Activated B cell treated with CpG ODN at 0.5 μM for 24 hours (primary cell): ENCODE measurements at places on chromosomes 1 and 21. TPM values are rescaled to one million over a fixed set of nuclear protein-coding genes. Genes with fewer than 3 reads are reported as not detected.
A peak's percentile ranks its signal among the peaks of the same experiment; 100 is the strongest.

- peaks cover 47% of the 10 kb centered on the region for H3K36me3 ChIP-seq
- no peak within 1 kb of the TSS for H3K4me3 ChIP-seq
- H3K27me3 ChIP-seq = no peaks in the 10 kb centered on the region
- peak; percentile 77 for DNase-seq
- peak within 1 kb of the TSS; percentile 93 for H3K27ac ChIP-seq
Observed at GRCh38 chr1:156727926-156728598, at the start of gene METTL25B. TSS of gene METTL25B (plus strand) at chr1:156728469. CDS start at chr1:156729105, 636 bp downstream.

GRCh38 chr1:47578721-47579419 lies 141.0 kb downstream of the FOXD2 start:
- DNase-seq = no peak
- H3K36me3 ChIP-seq = no peaks in the 10 kb centered on the region
- peaks cover 24% of the 10 kb centered on the region for H3K27me3 ChIP-seq
- no peak overlapping the region for H3K4me3 ChIP-seq
- no peaks in the 10 kb centered on the region for H3K4me1 ChIP-seq

- H3K27me3 ChIP-seq = no peaks in the 10 kb centered on the region
- H3K4me3 ChIP-seq = no peak overlapping the region
- DNase-seq = no peak
- H3K27ac ChIP-seq = no peak overlapping the region
- peaks cover 42% of the 10 kb centered on the region for H3K36me3 ChIP-seq
Observed at GRCh38 chr1:184691719-184692324, 62.8 kb downstream of the EDEM3 start.

DNA sequence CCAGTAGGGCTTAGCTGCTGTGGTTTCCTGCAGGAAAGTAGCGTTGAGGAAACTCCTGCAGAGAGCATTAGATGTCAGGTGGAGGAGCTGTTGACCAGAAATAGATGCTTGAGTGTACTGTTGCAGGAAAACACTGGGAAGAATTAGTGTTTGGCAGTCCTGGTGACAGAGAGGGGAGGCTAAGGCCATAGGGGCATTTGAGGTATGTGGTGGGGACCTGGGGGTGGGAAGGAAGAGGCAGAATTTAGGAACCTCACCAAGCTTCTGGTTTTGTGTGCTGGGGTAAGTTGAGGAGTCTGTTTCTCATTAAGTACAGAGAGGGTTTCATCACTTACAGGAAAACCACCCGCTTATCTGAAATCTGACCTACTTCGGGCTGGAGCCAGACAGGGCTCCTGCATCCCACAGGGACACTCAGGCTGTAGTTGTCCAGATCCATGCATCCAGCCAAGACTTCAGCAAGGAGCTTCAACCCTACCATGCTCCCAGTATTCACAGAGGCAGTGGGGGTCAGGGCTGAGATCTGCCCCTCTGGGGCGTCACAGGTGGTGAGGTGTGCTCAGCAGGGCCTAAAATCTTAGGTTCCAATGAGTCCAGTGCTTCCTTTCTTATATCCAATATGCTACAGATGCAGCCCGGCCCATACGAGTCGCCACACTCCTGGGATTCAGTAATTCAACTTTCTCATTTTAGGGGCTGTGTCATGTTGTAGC lies 15.1 kb downstream of the SH2D2A start:
- H3K27me3 ChIP-seq = no peaks in the 10 kb centered on the region
- no peak overlapping the region for H3K4me3 ChIP-seq
- H3K4me1 ChIP-seq = peaks cover 6% of the 10 kb centered on the region
- DNase-seq = no peak

- DNase-seq = no peak
- no peak overlapping the region for H3K4me3 ChIP-seq
- no peaks in the 10 kb centered on the region for H3K27me3 ChIP-seq
- H3K4me1 ChIP-seq = no peaks in the 10 kb centered on the region
- no peak overlapping the region for H3K27ac ChIP-seq
- H3K36me3 ChIP-seq = no peaks in the 10 kb centered on the region
Observed at GRCh38 chr1:5304702-5305101, 650.3 kb downstream of the AJAP1 start.

DNA sequence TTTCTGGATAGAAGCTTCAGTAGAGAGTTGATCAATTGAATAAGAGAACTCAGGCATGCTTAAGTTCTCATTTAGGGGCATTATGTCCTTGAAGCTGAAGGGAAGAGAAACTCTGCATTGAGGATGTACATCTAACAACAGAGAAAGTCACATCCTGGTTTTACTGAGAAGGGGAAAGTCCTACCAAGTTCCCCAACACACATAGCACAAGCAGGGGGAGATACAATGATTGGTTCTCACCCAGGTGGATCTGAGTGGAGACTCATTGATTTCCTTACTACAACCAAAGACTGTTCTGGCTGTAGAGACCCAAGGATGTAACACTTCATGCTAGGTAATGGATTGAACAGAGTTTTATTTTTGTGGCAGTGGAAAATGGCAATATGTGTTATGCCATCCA lies 1.0 kb upstream of the KRTAP20-1 start:
- H3K36me3 ChIP-seq = no peaks in the 10 kb centered on the region
- H3K4me1 ChIP-seq = no peaks in the 10 kb centered on the region
- no peak for DNase-seq
- no peaks in the 10 kb centered on the region for H3K27me3 ChIP-seq

DNA sequence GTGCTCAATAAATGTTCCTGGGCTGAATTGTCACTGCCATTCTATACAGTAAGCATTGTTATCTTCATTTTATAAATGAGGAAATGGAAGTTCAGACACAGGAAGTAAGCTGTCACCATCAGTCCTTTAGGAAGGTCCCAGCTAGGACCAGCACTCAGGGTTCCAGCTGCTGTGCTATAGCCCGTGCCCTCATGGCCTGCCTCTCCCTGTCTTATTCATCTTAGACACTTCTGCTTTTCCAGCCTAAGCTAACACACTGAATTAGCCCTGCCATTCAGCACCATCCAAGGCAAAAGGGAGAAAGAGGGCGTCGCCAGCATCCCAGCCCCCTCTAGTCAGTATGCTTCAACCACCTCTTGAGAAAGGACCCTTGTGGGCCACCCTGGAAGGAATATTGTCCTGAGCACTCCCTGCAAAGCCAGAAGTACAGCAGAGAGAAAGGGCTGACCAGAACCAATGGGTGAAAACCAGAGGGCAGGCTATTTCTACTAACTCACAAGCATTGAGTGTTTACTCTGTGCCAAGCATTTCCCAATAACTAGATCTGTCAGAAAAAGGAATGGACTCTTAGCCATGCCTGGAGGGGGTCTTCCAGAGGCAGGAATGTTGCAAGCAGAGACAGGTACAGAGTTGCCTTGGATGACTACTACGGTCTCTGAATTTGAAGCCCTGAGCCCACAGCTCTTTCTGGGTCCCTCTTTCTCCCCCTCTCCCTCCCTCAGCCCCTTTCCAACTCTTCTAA lies 77.9 kb upstream of the NFIA start:
- no peaks in the 10 kb centered on the region for H3K4me1 ChIP-seq
- peaks cover 2% of the 10 kb centered on the region for H3K27me3 ChIP-seq
- DNase-seq = no peak
- H3K36me3 ChIP-seq = no peaks in the 10 kb centered on the region
- no peak overlapping the region for H3K27ac ChIP-seq

GRCh38 chr1:193259636-193260035 lies 73.2 kb upstream of the B3GALT2 start:
- no peaks in the 10 kb centered on the region for H3K4me1 ChIP-seq
- peaks cover 15% of the 10 kb centered on the region for H3K36me3 ChIP-seq
- no peak for DNase-seq
- no peaks in the 10 kb centered on the region for H3K27me3 ChIP-seq
- H3K4me3 ChIP-seq = no peak overlapping the region
- no peak overlapping the region for H3K27ac ChIP-seq

DNA sequence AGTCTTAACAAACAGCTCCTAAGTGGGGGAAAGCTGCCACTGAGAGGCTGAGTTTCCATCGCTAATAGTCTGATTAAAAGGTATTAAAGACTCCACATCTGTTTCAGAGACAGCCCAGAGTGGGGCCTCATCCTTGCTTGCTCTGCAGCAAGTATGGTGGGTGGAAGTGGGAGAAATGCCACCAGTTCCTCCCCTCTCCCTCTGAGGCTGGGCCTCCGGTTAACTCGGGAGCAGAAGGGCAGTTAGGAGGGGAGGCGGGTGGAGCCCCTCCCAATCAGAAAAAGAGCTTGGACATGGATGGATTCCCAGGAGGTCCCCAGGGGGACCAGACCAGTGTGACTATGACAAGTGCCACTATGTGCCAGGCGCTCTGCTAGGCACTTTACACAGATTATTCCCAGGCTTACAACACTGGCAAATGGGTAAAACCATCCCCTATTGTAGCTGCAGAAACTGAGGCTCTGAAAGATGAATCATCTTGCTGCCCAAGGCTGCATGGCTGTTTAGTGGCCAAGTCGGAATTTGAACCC lies 11.4 kb upstream of the ASCL5 start:
- no peak overlapping the region for H3K4me3 ChIP-seq
- H3K27ac ChIP-seq = no peak overlapping the region

- H3K27ac ChIP-seq = no peak overlapping the region
- H3K27me3 ChIP-seq = peaks cover 30% of the 10 kb centered on the region
- no peak overlapping the region for H3K4me3 ChIP-seq
- no peak for DNase-seq
- no peaks in the 10 kb centered on the region for H3K36me3 ChIP-seq
- no peaks in the 10 kb centered on the region for H3K4me1 ChIP-seq
Observed at GRCh38 chr21:44730028-44730395, 18.6 kb upstream of the TSPEAR start.

DNA sequence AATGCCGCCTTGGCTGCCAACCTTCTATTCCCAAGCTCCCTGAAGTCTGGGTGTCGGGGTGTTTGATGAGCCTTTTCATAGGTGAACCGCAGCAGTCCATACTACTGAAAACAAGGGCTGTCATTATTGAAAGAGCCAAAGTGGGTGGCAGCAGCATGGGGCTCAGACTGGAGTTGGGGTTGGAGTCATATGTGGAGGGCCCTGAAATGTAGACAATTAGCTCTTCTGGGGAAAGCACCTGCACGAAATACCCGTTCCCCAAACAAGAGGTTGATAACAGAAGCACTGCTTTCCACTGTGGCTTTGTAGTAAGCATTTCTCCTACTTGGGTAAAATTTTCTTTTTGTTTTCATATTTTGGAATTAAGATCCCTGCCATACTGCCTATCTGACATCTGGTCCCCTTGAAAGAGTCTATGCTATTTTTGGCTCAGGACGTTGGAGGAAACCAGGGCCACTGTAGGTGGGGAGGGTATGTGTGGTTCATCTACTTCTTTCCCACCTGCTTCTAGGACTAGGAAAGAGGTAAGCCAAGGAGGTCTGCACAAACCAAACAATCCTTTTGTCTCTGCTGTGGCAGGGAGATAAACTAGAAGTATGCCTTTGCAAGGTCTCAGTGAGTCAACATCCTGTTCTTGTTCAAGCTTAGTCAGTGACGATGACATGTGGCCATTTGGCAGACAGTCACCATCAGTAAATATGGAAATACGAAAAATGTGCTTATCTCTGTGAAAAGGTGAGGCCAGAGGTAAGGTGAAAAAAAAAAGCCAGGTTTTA lies 197.0 kb upstream of the UBE2U start:
- no peaks in the 10 kb centered on the region for H3K36me3 ChIP-seq
- H3K4me3 ChIP-seq = no peak overlapping the region
- H3K27ac ChIP-seq = no peak overlapping the region
- no peak for DNase-seq
- peaks cover 1% of the 10 kb centered on the region for H3K27me3 ChIP-seq
- peaks cover 1% of the 10 kb centered on the region for H3K4me1 ChIP-seq

GRCh38 chr21:15706696-15707095 lies 23.1 kb upstream of the USP25 start:
- no peaks in the 10 kb centered on the region for H3K36me3 ChIP-seq
- H3K4me3 ChIP-seq = no peak overlapping the region
- H3K27ac ChIP-seq = no peak overlapping the region
- DNase-seq = no peak
- H3K4me1 ChIP-seq = no peaks in the 10 kb centered on the region
- H3K27me3 ChIP-seq = peaks cover 12% of the 10 kb centered on the region

GRCh38 chr1:117683571-117684285 lies 77.9 kb downstream of the TENT5C start:
- H3K27ac ChIP-seq = no peak overlapping the region
- H3K4me1 ChIP-seq = peaks cover 5% of the 10 kb centered on the region
- DNase-seq = no peak
- no peak overlapping the region for H3K4me3 ChIP-seq
- peaks cover 6% of the 10 kb centered on the region for H3K27me3 ChIP-seq

GRCh38 chr1:38265293-38266196 lies 219.0 kb upstream of the POU3F1 start:
- no peak overlapping the region for H3K4me3 ChIP-seq
- no peaks in the 10 kb centered on the region for H3K4me1 ChIP-seq
- H3K36me3 ChIP-seq = no peaks in the 10 kb centered on the region
- no peak for DNase-seq
- no peak overlapping the region for H3K27ac ChIP-seq

GRCh38 chr1:211375146-211375818 lies 48.6 kb downstream of the TRAF5 start:
- no peaks in the 10 kb centered on the region for H3K27me3 ChIP-seq
- no peak for DNase-seq
- H3K27ac ChIP-seq = peak overlapping the region; percentile 26
- H3K4me1 ChIP-seq = no peaks in the 10 kb centered on the region
- no peak overlapping the region for H3K4me3 ChIP-seq

DNA sequence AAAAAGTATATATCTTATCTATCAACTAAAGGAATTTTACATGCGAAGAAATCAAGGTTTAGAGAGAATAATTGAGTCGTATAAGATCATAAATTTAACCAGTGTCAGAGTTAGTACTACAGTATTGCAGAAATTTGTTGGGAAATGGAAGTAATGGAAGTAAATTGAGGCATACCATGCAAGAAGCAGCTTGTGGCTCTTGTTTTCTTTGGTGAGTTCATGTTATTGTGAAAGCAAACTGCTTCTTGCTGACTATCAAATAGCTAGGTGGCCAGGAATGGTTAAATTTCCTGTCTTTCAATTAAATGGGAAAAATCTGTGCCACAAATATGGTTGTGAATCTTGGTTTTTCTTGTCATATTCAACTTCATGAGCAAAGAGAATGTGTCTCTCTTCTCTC lies 652.7 kb downstream of the LMO4 start:
- no peak overlapping the region for H3K27ac ChIP-seq
- H3K36me3 ChIP-seq = no peaks in the 10 kb centered on the region
- no peaks in the 10 kb centered on the region for H3K4me1 ChIP-seq
- H3K4me3 ChIP-seq = no peak overlapping the region
- DNase-seq = no peak
- H3K27me3 ChIP-seq = peaks cover 7% of the 10 kb centered on the region

GPR89A gene
- total RNA-seq = 29.7 and 32.1 TPM in 2 replicates

ZBTB17 gene
- total RNA-seq = 109 and 121 TPM in 2 replicates

HTR6 gene
- not detected in 2 replicates for total RNA-seq

OR2L13 gene
- total RNA-seq = not detected in 2 replicates

IFNLR1 gene
- 38.6 and 39.2 TPM in 2 replicates for total RNA-seq

NUDT4B gene
- 1.9 and 3.4 TPM in 2 replicates for total RNA-seq

LCK gene
- total RNA-seq = 16.6 and 16.8 TPM in 2 replicates

CLEC20A gene
- 1.7 and 2.9 TPM in 2 replicates for total RNA-seq

KDF1 gene
- total RNA-seq = 0.59 and 0.75 TPM in 2 replicates

NUP210L gene
- total RNA-seq = 0.22 and 0.27 TPM in 2 replicates

GPR3 gene
- 0.11 TPM in 1 of 2 replicates, not detected in the other for total RNA-seq

SYPL2 gene
- total RNA-seq = not detected in 2 replicates

FCGR1A gene
- total RNA-seq = not detected in 2 replicates
